ENCODE measurements at places on chromosomes 6 and 20.

DNA sequence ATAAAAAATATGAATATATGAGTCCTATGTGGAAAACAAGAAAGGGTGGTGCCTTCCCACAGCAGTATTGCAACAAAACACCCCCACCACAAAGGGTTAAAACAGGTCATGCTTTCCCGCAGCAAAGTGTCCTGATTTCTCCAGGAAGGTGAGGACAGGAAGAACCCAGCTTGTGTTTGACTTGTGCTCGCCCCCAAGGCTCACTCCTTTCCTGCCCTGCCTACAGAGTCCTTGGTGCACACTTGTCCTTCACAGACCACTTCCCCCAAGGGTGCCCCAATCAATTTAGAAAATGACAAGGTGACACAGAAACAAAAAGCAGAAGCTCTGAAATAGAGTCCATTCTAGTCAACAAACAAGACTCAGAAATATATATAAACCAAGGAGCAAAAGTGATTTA lies 237.4 kb downstream of the PTPRK start:
- no peak for DNase-seq

DNA sequence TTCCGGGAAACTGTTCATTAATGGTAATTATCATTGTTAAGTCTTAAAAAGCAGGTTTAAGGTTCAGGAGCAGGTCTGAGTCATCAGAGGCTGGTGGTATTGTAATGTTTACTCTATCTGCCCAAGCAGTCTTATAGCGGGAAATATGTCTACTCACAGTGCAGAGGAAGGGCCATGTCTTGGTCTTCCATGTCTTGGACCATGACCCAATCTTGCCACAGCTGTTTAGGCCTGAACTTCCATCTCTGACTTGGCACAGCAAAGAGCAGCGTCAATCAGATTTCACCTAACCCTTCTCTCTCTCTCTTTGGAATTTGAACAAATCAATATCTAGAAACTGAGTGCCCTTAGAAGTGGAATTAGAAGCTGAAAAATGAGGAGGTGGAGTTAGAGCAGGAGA lies 25.8 kb downstream of the SLC2A12 start:
- DNase-seq = no peak

GRCh38 chr20:46998477-46999240 lies 104.0 kb downstream of the EYA2 start:
- DNase-seq = no peak

DNA sequence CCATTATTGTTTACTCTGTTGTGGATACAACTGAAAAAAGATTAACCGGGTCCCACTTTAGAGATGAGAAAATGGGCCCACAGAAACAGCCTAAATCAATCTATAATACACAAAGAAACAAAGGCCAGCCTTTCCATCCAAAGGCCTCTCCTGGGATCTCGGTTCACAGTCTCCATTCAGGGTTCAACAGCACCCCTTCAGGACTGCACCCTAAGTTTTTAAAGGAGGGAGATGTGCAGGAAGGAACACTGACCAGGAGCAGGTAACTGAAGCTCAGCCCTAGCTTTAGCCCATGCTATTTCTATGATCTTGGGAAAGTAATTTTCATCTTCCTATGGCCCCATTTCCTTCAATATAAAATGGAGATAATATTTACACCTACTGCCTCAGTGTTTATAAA lies 147.7 kb downstream of the BTBD9 start:
- DNase-seq = no peak

DNA sequence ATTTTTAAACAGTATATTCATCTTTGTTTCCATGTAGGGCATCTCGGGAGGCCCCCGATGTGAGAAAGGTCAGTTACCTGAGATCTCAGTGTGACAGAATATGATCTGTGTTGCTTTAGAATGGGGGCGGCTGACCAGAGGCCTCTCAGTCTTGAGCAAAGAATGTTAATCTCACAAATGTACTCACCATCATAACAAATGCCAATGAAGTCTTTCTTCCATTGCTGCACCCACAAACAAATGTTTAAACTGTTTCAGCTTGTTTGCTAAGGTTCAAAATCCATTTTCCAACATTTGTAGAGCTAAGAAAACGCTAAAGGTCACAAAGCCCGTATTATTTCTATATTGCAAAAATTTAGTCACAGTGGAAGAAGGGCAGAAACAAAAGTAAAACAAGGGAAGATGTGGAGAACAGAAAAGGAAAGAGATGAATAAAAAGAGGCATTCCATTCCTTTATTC lies 31.8 kb downstream of the ELOVL2 start:
- no peak for DNase-seq

DNA sequence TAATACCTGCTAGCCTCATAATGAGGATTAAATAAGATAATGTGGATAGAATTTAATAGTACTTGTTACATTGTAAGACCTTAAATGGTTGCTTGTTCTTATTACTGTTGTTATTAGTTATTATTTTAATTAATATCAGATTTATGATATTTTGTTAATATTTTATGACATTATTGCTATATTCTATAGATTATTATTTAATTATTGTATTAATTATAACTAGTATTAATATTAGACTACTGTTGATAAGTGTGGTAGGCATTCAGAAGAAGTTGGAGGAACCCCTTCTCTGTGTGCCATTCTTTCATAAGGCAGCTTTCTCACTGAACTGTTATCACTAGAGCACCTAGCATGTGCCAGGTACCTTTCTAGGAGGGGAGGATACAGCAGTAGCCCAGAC lies 2.6 kb upstream of the NEDD9 start:
- DNase-seq = no peak

GRCh38 chr20:41166201-41167117 lies 29.1 kb downstream of the PLCG1 start:
- no peak for DNase-seq

DNA sequence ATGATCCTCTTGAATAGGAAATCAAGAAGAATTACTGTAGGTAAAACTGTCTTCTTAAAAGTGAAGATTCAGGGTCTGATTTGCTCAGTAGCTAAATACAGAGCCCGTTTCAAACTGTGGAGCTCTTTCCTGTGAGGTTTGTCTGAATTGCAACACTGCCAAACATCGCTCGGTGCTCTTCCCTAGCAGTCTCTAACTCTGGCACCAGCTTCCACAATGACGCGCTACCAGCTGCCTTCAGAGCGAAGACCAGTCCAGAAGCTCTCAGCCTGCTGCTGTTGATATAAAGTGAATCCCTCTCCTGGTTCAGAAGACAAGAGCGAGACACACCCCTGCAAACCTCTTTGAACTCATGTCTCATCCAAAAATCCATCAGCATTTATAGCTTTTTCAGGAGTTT lies 447.0 kb downstream of the LMBRD1 start:
- no peak for DNase-seq

DNA sequence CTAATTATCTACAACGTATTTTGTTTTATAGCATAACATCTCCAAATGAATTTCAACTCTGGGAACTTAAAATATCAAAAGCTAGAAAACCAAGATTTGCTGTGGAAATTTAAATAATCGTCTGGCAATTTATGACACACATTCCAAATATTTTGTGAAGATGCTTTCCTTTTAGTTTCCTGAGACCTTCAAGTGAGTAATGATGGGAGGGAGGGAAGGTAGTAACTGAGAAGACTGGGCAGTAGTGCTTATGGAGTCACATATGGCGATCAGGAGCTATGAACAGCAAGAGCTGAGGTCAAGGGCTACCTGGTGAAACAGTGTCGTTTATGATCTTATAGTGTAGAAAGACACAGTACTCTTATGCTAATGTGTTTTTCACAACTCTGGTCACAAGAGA lies 178.2 kb upstream of the THEMIS start:
- no peak for DNase-seq

- DNase-seq = no peak
Observed at GRCh38 chr20:40238511-40238910, 450.5 kb downstream of the MAFB start.

- DNase-seq = no peak
Observed at GRCh38 chr6:126701676-126702560, 362.0 kb downstream of the CENPW start.

DNA sequence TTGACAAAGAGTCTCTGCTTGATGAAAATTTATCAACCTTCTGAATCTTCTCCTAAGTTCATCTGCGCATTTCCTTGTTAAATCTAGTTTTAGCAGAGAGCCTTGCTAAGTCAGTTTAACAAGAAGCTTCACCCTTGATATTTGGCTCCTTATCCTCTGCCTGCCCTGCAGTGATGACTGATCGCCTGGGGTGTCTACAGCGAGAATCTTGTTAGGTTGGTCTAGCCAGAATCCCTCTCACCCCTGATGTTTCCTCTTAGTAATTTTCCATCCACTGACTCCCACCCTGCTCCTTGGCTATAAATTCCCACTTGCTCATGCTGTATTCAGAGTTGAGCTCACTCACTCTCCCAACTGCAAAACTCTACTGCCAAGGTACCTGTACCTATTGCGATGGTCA lies 114.1 kb downstream of the TENT5A start:
- no peak for DNase-seq

DNA sequence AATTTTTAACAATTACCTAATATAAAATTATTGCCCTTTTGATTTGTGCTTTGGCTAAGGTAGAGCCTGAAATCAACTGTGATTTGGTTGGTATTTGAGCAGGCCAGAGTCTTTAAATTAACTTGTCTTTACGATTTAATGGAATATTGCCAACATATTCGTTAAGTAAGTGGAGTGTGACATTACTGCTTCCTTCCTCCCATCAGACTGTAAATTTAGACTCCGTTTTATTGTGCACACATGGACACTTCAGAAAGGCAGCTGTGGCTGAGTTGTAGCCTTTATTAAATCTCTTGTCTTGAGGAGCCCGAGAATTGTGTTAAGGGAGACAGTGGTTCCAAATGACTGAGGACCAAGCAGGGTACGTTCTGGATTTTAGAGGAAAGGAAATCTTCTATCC lies 57.4 kb downstream of the CAP2 start:
- no peak for DNase-seq

GRCh38 chr6:46909371-46909770 lies 12.4 kb downstream of the ADGRF5 start:
- no peak for DNase-seq

DNA sequence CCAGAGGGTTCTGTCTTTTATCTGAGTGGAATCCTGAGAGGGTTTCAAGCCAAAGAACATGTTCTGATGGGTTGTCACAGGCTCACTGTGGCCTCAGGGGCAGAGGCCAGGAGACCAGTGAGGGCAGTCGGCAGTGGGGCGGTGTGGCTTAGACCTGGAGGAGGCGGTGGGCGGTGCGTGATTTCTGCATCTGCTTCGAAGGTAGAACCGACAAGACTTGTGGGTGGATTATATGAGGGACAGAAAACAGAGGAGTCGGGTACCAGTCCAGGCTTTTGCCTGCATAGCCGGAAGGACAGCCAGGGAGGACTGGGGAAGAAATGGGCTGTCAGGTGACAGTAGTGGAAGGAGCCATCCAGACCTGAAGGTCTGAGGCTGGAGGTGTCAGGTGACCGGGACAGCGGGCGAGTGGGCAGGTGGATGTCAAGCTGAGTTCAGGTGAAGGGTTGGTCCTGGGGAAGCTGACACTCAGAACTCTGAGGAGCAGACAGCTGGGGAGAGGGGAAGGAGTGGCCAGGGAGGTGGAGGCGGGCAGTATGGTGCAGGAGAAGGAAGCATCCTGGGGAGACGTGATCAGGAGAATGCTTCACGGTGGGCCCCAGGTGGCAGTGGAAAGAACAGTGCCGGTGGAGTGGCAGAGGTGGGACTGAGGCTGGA lies 3.1 kb downstream of the CTSZ start:
- DNase-seq = no peak

DNA sequence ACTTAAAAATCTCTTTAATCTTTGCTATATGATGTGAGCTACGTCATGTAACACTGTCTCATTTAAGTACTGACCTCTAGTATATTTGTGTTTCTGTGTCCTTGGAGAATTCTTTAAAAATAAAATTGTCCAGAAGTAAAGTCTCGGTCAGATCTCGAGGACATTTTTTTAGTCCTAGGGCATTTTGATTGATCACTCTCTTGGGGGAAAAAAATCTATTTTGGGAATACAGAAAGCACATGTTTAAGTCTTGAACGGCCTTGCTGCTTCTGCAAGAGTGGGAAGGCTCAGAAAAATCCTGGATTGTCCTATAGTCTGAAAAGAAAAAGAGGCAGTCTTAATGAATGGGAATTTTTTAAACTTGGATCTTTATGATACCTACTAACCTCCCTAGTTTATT lies 234.3 kb downstream of the UTRN start:
- DNase-seq = no peak

- no peak for DNase-seq
Observed at GRCh38 chr6:143743301-143744166, 65.8 kb downstream of the PHACTR2 start.

- no peak for DNase-seq
Observed at GRCh38 chr20:10758446-10758845, 84.6 kb upstream of the JAG1 start.

DNA sequence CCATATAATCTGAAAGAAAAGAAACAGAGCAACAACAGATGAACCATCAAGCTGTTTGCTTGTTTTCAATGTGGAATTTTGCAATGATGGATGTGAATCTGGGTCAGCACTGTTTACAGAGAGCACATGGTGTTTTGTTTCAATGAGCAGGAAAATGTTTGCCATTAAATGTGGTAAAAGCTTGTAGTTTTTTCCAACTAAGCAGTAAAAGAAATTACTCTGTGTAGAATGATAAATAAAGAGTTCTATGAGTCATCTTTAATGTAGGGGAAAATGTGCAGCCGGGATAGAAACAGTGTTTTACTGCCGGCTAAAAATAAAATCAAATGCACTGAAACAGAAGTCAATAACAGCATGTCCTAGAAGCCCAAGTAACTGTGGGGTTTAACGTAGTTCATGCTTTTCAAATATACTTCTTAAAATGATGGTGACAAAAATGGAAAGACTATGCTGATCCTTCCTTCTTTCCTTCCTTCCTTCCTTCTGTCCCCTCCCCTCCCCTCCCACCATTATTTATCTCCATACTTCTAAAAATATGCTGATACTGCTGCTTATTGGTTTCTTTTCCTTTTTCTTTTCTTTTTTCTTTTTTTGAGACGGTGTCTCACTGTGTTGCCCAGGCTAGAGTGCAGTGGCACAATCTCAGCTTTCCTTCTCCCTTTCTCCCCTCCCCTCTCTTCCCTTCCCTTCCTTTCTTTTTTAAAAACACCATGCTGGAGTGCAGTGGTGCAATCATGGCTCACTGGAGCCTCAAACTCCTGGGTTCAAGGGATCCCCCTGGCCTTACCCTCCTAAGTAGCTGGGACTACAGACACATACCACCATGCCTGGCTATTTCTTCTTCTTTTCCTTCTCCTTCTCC lies 6.3 kb upstream of the NAA20 start:
- DNase-seq = no peak

DNA sequence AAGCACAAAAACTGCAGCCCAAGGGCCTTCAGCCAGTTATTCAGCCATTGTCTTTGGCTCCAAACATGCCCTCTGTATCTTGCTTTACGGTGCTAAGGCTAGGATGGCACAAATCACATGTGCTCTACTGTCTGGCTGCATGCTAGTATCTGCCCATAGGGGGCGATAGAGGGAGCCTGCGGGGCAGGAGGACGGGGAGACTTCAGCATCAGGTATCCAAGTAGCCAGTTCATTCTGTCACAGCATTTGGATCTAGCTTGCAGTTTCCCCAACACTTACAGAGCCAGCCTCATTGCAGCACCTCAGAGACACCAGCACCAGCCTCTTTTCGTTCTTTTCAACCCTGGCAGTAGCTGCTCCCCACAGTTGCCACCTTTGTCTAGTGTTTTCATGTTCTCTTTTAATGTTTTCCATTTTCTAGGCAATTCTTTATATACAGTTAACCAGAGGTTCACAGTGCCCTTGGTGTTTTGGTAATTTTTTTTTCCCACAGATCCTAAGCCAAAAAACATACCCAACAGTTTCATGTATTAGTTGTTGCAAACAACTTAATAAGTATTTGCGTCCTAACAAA lies 705.9 kb downstream of the PTPRT start:
- no peak for DNase-seq

Data from stimulated activated CD8-positive, alpha-beta memory T cell treated with anti-CD3 and anti-CD28 coated beads, Interleukin-4, amount 100 ng/mL, for 4 hours (primary cell).